ENCODE measurements at places on chromosomes 16 and 17.

DNA sequence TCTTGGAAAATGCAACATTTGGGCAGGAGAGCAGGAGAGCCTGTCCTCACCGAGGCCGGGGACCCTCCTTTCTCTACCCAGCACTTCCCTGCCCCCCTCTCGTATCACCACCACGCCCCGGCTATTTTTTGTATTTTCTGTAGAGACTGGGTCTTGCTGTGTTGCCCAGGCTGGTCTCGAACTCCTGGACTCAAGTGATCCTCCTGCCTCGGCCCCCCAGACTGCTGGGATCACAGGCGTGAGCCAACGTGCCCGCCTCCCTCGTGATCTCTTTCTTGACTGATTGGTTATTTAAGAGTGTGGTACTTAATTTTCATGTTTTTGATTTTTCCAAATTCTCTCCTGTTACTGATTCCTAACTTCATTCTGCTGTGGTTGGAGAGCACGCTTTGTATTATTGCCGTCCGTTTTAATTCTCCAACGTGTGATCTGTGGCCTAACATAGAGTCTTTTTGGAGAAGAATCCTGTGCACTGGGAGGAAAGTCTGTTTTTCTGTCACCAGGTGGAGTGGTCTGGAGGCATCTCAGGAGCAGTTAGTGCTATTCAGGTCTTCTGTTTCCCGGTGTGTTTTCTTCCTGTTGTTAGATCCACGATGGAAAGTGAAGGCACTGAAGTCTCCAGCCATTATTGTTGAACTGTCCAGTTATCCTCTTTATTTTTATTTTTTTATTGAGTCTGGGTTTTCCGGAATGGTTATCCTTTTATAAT, 40.4 kb downstream of the ZNF778 start:
- DNase-seq: no peak

DNA sequence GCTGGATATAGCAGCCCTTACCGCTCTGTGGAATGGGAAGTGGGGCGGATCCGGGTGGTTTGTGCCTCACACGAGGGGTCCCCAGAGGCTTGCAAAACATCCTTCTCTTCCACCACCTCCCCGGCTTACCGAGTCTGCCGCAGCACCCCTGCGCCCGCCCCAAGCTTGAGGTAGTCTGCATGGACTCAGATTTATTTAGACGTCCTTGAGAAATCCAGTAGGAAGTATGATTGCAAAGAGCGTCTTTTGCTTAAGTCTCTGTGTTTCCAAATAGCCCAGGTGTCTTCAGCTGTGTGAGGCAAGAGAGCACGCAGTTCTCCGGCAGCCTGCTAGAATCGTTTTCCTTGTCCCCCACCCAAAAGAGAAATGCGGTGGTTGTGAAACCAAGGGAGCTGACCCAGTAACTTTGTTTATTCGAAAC, 2.4 kb downstream of the KIAA0513 start:
- DNase-seq: no peak

- no peak for DNase-seq
Observed at GRCh38 chr16:64778777-64779176, 343.1 kb downstream of the CDH11 start.

DNA sequence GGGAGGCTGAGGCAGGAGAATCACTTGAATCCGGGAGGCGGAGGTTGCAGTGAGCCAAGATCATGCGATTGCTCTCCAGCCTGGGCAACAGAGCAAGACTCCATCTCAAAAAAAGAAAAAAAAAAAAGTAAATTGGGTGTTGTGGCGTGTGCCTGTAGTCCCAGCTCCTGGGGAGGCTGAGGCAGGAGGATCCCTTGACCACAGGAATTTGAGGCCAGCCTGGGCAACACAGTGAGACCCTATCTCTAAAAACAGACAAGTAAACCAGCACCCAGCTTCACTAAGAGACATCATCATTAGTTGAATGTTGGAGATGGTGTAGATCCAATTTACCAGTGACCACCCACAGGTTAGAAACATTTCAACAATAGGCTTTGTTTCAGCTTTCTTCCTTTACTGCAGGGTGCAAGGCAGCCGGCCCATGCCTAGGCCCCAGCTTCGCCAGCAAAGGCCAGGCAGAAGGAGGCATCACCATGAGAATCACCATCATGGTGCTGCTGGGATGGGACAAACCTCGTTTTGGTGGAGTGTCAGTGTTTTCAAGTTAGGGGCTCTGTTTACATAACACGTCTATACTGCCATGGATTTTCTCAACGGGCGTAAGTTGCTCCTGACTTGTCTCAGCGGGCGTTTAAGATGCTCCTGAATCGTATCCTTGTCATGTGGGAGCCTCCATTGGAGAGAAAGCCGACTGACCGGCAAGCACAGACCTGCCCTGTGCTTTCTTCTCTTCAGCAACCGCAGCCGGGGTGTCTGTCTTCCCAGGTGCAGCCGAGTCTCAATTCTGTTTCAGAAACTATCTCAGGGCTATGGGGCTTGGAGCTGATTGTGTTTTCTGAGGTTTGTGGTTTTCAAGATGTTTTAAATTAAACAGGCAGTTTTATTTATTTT, 7.3 kb downstream of the TCF25 start:
- DNase-seq: no peak

Data from SW480 (cell line).